ENCODE measurements at places on chromosomes 6 and 20.

GRCh38 chr20:24806705-24807676 lies 142.1 kb upstream of the CST7 start:
- no peak for DNase-seq

GRCh38 chr6:39425346-39426072 lies 103.0 kb upstream of the KCNK16 start:
- no peak for DNase-seq

DNA sequence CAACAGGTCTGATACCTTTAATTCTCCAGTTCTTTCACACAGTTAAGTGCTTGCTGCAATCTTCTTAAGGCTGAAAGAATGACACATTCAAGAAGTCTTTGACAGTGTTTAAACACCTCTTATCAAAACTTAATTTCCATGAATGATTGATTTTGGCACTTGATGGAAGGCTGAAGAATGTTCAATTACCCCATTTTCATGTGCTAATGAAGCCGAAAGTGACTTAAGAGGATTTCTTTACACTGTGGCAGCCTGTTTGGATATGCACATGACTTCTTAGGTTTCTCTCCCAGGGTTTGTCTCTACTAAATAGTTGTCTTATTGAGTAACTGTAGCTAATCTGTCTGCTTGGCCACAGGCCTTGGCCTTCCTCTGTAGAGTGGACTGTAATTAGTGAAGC lies 81.1 kb upstream of the PRDM1 start:
- no peak for DNase-seq

GRCh38 chr20:58447511-58448391 lies 58.7 kb downstream of the VAPB start:
- peak; percentile 47 for DNase-seq

DNA sequence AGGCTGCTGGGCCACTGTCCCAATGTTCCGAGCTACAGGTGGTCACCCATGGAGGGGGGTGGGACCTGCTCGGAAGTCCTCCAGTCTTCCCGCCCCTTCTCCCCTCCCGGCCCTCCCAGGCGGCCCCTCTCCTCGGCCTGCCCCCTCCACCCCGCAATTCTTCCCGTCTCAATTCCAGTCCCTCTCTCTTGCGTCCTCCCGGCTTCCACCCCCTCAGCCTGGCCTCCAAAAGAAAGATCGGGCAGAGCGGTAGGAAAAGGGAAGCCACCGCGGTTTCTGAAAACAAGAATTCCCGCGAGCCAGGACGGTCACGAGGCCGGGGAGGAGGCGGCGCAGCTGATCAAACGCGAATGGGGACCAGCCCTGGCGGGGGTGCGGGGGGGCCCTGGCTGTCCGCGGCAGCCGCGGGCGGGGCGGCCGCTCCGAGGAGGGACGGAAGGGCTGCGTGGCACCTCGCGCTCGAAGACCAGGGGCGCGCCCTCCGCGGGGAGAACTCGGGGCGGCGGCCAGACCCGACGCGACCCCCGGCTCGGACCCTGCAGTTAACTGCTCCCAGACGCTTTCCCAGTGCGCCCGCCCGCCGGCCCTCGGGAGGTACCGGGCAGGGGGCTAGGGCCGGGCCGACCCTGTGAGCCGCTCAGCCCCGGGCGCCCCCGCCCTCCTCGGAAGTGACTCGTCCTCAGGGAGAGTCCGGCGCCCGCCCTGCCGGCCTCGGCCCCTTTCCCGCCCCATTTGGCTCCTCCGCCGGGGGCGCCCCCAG lies 1.0 kb downstream of the PXDC1 start:
- no peak for DNase-seq

DNA sequence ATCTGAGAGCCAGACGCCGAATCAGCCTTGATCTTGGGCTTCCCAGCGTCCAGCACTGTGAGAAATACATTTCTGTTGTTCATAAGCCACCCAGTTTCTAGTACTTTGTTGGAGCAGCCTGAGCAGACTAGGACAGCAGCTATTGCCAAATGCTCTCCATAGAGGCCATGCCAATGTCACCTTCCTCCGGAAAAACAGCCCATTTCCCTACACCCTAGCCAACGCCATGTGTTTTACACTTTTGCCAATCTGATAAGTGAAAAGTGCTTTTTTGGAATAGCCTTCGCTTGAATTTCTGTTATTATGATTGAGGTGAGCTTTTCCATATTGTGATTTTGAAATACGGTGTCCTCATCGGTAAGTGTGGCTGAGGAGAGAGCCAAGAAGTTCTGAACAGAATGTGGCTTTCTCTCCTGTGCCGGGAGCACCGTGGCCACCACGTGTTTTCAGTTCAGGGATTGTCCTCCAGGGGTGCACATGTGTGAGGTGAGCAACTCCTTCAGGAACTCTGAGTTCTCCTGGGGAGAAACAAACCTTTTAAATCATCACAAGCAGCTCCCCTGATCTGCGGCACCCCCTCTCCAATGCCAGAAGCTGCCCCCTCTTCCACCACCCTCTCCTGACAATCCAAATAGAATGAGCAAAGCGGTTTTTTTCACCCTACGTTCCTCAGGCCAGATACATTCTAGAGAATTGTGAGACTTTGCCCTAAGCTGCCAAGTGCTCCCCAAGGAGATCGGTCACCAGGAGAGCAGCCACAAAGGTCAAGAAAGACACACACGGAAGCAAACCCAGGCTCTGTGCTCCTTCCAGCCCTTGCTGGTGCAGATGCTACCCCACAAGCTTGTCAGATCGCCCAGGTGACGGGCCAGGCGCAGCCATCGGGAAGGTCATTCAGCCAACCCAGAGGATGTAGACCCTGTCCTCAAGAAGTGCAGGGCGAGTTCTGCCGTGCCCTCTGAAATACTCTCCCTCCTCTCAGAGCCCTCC lies 36.0 kb downstream of the TAF8 start:
- DNase-seq = no peak

- DNase-seq = no peak
These were observed 1.8 kb downstream of the WRNIP1 start for GRCh38 chr6:2766767-2767656.
